ENCODE measurements at places on chromosomes 4 and X. TPM values are rescaled to one million over a fixed set of nuclear protein-coding genes. Genes with fewer than 3 reads are reported as not detected.

GRCh38 chrX:18890724-18891547 is 93.0 kb downstream of the PHKA2 start:
- no peak for DNase-seq

- no peak for DNase-seq
These were observed 25.5 kb upstream of the MORC4 start for GRCh38 chrX:107025545-107025944.

The RBM46 gene
- not detected for total RNA-seq

The BMP3 gene
- total RNA-seq = not detected

- DNase-seq = no peak
These were observed 173.8 kb downstream of the NSUN7 start for GRCh38 chr4:40923316-40924095.

GRCh38 chr4:126396703-126397102 is 1081.9 kb downstream of the FAT4 start:
- no peak for DNase-seq

The BCORL1 gene
- 10.0 TPM for total RNA-seq

The GYPA gene
- total RNA-seq = not detected

DNA sequence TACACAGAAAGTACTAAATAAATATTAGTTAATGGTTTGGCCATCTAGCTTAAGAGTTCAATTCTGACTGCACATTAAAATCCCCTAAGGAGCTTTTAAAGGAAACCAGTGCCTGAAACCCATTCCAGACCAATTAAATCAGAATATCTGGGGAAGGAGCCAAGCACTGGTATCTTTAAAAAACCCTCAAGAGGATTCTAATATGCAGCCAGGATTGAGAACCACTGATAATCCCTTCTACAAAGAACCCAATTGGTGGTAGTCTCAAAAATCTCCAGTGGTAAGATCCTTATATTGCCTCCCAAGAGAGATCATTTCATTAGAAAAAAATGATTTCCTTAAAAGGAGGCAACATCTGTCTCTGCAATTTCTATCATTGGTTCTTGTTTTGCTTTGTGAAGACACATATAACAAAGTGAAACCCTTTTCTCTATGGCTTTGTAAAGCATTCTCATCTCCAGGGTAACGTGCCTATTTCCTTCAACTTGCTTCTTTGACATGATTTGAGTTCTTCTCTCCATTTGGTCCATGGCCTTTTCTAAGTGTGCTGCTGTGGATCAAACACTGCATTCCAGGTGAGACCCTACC is 3.5 kb downstream of the GPR34 start:
- no peak for DNase-seq

GRCh38 chr4:120915336-120915735 is 7.2 kb downstream of the PRDM5 start:
- DNase-seq = no peak

The CSAG2 gene
- total RNA-seq = not detected

DNA sequence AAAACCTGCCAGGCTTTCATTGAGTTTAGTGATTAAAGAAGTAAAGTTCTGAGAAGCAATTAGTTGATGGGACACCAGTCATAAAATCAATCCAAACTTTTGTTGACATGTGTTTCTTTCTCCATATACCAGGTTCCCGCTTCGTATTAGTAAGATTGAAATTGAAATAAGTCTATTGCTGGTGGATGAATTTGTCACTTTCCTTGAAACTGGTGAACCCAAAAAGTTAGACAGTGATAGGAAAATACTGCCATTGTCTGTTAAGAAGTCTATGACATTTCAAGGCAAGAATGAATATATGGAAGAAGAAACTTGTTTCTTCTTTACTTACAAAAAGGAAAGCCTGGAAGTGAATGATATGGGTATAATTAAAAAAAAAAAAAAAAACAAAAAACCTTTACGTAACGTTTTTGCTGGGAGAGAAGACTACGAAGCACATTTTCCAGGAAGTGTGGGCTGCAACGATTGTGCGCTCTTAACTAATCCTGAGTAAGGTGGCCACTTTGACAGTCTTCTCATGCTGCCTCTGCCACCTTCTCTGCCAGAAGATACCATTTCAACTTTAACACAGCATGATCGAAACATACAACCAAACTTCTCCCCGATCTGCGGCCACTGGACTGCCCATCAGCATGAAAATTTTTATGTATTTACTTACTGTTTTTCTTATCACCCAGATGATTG is at the start of gene CD40LG:
CD40LG (plus strand) TSS at position 482 of the 684 bp plus-strand sequence; CDS start at position 573, 91 bp downstream.
- no peak for DNase-seq

The SYTL5 gene
- not detected for total RNA-seq

GRCh38 chrX:19571711-19572110 is 56.4 kb upstream of the MAP3K15 start:
- no peak for DNase-seq

- no peak for DNase-seq
These were observed 202.9 kb upstream of the BOD1L1 start for GRCh38 chr4:13830449-13830848.

The CCDC110 gene
- 1.0 TPM for total RNA-seq

The GLOD5 gene
- not detected for total RNA-seq

GRCh38 chr4:96912716-96913115 is 1072.8 kb downstream of the PDHA2 start:
- DNase-seq = no peak

GRCh38 chrX:71622576-71623450 is 4.5 kb upstream of the CXCR3 start:
- peak; percentile 80 for DNase-seq

GRCh38 chrX:23327104-23327503 is 7.5 kb upstream of the PTCHD1 start:
- no peak for DNase-seq

GRCh38 chrX:115068896-115069295 is 51.5 kb upstream of the IL13RA2 start:
- no peak for DNase-seq

DNA sequence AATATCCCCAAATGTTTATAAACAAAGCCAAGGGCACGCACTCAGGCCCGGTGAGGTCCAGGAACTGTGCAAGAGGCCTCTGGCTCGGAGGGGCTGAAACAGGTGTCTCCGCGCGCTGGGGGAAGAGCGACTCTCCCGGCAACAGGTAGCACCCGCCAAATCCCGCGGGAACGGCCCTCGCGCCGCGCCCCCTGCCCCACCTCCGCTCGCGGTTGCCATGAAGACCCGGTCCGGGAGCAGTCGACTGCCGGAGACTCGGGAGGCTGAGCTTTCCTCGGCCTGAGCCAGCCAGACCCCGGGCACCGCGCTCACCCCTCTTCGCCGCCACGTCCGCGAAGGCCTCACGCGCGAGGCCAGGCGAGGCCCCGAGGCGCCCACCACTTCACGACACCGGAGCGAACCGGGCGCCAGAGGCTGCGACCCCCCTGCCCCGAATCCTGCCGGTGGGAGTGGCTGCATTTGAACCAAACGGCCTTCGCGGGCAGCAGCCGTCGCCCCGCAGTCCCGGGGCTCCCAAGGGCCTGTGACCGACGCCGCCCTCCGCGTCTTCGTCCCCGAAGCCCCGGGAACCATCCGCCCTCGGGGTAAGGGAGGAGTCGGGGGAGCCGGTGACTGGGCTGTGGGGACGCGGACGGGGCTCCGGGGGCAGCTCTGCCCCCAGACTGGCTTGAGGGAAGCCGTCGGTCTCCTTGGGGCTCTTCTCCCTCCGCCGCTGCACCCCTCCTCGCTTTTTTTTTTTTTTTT is at the start of gene NSUN7:
NSUN7 (plus strand) TSS at position 239 of the 744 bp plus-strand sequence. CDS start 739 bp downstream, outside the sequence.
- no peak for DNase-seq

DNA sequence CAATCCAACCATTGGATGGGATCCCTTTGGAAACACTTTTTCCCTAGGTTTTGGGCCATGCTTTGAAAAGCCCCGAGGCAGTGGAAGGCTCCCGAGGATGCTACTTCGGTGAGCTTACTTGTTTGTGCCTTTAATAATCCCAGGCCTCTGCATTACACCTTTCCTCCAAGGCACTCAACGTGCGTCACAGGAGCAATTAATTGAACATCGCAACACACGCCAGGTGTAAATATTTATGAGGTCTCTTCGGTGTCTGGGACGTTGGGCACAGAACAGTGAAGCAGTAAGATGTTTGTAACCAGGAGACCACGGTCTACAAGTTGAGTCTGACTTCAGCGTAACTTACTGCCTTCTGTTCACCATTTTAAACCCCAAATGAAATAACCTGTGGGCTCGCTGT is 97.3 kb downstream of the CLNK start:
- no peak for DNase-seq

- no peak for DNase-seq
These were observed 47.0 kb downstream of the SNX25 start for GRCh38 chr4:185256446-185256845.

- no peak for DNase-seq
These were observed 33.9 kb upstream of the AFAP1 start for GRCh38 chr4:7973545-7973981.
